AG08396 (cell line): ENCODE measurements at places on chromosomes 3 and 15.

DNA sequence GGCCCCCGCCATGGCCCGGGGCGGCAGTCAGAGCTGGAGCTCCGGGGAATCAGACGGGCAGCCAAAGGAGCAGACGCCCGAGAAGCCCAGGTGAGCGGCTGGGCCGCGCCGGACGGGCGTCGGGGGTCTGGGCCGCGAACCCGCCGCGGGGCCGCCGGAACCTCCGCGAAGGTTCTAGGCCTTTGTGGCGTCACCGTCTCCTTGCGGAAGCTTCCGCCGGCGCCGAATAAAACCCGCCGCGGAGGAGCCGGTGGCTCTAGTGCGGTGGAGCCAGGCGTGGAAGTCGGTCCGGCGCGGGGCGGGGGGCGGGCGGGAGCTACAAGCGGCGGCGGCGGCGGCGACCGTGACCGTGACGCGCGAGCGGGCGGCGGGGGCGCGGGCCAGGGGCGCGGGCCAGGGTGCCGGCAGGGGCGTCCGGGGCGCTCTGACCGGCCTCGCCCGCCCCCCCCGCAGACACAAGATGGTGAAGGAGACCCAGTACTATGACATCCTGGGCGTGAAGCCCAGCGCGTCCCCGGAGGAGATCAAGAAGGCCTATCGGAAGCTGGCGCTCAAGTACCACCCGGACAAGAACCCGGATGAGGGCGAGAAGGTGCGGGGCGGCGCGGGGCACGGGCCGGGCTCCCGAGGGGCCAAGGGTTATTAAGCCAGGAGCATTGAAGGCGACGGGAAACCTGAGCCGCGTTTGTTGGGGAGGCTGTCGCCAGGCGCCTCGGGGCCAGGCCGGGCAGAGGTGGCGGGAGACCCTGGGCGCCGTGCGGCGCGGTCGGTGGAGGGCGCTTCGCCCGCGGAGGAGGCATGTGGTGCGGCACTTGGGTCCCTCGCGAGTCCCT is at the start of gene DNAJA4:
TSS of gene DNAJA4 (plus strand) at position 259 of the 833 bp plus-strand sequence. CDS start at position 461, 202 bp downstream.
- DNase-seq = peak; percentile 50

- no peak for DNase-seq
These were observed 66.6 kb downstream of the C3orf20 start for GRCh38 chr3:14741510-14741909.

DNA sequence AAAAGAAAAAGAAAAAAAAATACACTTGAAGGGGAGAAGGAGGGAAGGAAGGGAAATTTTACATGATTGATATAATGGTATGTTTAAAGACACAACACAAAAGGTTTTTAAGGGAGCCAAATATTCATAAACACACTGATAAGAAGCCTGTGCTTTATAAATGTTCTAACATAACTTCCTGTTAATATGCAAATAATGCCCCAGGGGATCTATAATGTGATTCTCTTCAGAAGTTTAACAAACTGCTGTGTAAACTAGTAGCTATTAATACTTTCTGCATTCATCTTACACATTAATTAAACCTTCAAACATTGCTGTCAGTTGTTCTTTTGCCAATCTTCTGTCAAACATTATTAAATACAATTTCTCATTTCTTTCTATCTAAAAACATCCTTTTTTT is 231.6 kb downstream of the TJP1 start:
- DNase-seq = no peak

- DNase-seq = peak; percentile 92
These were observed 1.1 kb downstream of the CELSR3 start for GRCh38 chr3:48661501-48662144.

GRCh38 chr3:13451301-13451673 is 28.8 kb upstream of the HDAC11 start:
- no peak for DNase-seq

- peak; percentile 67 for DNase-seq
These were observed 114.7 kb upstream of the ALDH1A3 start for GRCh38 chr15:100764778-100765466.

GRCh38 chr3:12040902-12041301 is 36.7 kb downstream of the SYN2 start:
- no peak for DNase-seq

DNA sequence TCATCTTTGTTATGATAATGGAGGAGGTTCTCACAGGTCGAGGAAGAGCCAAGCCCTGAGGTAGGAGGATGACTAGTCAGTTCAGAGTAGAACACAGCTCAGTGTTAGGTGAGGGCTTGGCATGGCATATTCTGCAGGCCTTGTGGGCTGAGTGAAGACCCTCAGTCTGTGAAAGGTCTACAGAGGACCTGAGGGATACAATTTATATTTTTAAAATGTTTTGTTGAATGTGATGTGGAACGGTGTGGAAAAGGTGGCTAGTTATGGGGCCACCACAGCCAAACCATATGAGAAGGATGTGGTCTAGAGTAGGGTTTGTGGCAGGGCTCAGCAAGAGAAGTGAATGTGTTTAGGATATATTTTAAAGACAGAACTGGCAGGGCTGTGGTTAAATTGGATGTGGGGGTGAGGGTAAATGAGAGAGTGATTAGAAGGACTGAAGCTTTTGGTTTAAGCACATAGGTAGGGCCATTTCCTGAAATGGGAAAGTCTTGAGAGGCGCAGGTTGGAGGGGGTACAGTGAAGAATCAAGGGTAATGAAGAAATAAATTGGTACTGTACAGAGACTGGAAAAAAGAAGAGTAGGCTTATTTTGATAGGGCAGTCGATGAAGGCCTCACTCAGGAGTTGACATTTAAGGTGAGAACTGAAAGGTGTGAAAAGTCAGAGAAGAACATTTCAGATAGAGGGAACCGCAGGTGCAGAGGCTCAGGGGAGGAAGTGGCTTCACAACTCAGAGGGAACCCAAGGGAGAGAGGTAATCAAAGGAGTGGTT is 60.5 kb downstream of the SPTSSB start:
- DNase-seq = no peak

- DNase-seq = peak; percentile 21
These were observed 3.8 kb upstream of the OR4F15 start for GRCh38 chr15:101808201-101808600.

DNA sequence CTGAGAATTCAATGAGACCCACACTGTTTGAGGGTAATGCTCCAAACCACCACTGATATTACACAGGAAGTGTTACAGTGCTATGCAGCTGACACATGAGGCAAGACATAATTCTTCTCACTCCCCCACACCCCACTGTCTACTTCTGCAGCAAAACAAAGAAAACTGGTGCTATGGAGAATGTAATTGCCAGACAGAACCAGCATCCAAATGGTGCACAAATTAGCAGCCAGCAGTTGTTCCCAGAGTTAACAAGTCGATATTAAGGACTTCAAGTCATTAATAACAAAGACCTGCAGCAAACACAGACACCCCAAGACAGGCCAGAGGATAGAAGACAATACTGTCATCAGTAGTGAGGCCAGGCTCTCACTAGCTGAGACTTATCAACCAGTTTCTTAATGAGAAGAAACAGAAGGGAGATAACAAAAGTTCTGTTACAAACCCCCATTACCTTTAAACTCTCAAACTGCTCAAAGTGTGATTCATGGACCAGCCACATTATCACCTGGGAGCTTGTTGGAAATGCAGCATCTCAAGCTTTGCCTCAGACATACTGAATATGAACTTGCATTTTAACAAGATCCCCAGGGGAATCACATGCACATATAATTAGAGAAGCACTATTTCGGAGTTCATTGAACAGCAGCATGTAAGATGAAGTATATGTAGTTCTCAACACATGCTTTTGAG is 58.7 kb upstream of the FNDC3B start:
- no peak for DNase-seq

DNA sequence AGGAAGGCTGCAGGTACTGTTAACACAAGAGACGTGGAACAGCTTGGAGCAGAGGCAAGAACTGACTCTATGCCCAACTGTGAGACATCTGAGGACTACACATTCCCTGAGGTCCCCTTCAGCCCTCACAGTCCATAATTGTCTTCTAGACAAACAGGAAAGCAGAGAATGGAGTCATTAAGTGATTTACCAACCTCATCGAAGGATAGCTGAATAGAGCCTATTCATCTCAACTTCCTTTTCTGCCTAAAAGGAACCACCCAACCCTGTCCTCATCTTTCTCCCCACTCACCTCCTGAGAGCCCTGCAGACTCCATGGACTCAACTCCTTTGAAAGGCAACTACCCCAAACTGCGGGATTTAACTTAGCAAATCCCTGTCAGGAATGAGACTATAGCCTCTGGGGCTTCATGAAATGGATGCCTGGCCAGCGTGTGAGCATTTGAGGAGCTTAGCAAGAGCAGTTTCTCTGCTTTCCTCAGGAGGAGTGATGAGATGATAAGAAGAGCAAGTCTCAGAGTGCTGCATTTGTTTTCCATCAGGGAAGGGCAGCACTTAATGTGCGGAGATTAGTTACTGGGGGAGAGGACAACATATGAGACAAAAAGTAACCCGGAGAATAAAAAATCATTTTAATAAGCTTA is 61.5 kb upstream of the FILIP1L start:
- no peak for DNase-seq

GRCh38 chr3:154480033-154480432 is 50.0 kb upstream of the GPR149 start:
- DNase-seq = no peak

GRCh38 chr15:68337826-68338225 is 60.3 kb downstream of the FEM1B start:
- no peak for DNase-seq

DNA sequence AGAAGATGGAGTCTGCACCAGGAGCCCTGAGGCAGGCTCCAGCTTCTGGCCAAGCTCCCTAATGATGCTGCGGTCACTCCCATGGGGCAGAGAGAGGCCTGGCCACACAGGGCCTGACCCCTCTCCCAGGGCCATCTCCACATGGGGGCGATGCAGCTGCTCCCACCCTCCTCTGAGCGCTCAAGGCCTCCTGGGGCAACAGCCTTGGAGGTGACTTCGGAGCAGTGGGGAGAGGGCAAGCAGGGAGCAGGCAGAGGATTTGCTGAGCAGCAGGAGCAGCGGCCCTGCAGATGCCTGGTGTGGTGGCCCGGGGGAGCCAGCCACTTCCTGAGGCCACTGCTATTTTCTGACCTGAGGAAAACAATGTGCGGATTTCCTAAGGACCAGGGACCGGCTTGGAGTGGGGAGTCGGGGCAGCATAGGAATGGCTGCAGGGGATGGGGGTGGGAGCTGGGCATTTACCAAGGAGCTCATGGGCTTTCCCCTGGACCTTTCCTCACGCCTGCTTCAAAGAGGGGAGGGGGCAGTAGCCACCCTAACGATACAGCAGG is 81.6 kb upstream of the RPL32 start:
- DNase-seq = no peak

DNA sequence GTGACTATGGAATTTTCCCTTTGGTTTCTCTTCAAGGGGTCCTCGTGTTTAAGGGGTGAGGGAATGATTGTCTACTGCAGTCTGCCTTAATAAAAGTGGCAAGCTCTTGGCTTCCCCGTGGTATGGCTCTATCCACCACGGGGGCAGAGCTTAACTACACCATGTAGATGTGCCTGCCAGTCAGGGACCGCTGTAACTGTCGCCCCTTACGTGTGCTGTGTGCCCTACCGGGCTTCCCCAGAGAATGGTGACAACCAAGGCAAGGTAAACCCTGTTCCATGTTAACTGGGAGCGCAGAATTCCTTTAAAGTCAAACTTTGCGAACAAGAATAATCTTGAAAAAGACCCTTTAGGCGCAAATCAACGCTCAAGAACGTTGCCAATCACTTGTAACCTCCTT is 966 bp upstream of the C3orf80 start:
- DNase-seq = no peak

GRCh38 chr3:146223401-146224373 is 27.2 kb downstream of the PLSCR4 start:
- DNase-seq = no peak

GRCh38 chr15:52039925-52040781 is 21.1 kb downstream of the MAPK6 start:
- peak; percentile 18 for DNase-seq

DNA sequence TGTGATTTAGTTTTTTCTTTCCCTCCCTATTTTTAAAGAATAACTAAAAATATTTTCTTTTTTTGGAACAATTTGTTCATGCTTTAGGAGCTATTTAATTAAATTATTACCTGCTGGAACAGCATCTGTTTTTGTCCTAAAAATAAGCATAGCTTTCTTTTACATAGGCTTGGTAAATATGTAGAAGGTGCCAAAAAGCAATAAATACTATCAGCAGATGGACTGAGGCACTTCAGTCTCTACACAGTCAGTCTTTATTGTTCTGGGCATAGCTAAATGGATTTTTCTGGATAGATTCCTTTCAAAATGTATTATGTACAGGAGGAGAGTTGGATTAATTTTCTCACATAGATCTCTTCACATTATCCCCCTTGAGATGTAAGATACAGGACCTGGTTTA is 223.5 kb downstream of the NAALADL2 start:
- DNase-seq = no peak

- no peak for DNase-seq
These were observed 22.7 kb upstream of the EPHB3 start for GRCh38 chr3:184538666-184539431.

DNA sequence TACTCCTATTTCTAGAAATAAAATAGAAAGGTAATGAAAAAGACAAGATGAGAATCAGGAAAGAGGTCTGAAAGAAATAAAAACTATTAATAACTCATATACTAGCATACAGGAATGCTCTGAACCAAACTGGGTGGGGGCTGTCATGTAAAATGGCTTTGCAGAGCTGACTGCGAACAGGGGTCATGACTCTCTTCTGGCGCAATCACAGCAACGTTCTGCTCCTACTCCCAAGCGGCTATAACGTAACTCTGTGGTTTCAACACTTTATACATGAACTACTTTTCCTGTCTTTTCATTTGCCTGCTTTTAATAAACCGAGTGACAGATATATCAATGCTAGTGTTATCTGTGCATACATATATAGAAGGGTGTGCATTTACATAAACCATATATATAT is 116.7 kb downstream of the DLG1 start:
- DNase-seq = no peak

- DNase-seq = no peak
These were observed 305.4 kb upstream of the ROPN1 start for GRCh38 chr3:124297062-124297980.

DNA sequence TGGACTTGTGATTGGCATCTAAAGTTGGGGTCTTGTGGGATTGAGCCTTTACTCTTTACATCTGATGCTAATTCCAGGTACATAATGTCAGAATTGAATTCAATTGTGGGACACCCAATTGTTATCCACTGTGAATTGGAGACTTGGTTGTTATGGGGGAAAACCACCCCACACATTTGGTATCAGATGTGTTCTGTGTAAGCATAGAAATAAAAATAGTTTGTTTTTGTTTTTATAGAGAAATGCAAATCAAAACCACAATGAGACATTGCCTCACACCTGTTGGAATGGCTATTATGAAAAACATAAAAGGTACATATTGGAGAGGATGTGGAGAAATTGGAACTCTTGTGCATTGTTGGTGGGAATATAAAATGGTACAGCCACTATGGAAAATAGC is 58.5 kb downstream of the CPA3 start:
- DNase-seq = no peak

DNA sequence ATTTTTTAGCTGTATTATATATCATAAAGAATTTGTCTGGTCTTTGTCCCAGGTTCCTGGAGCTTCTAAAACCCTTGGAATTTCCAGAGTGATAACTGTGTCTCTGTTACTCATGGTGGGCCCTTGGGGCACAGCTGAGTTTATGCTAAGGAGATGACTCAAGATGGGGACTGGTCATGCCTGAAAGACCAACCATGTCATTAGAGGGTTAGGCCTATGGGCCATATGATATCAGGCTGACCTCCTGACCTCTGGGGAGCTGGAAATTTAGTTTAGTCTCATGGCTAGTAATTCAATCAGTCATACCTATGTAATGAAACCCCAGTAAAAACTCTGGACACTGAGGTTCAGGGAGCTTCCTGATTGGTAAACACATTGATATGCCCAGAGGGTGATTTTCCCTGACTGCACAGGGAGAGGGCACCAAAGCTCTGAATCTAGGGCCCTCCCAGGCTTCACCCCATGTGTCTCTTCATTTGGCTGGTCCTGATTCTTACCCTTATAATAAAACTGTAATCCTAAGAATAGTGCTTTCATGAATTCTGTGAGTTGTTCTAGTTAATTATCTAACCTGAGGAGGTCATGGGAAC is 69.6 kb downstream of the EEFSEC start:
- no peak for DNase-seq
